Foreskin keratinocyte (primary cell): ENCODE measurements at places on chromosomes 3 and 15.
A peak's percentile ranks its signal among the peaks of the same experiment; 100 is the strongest.

DNA sequence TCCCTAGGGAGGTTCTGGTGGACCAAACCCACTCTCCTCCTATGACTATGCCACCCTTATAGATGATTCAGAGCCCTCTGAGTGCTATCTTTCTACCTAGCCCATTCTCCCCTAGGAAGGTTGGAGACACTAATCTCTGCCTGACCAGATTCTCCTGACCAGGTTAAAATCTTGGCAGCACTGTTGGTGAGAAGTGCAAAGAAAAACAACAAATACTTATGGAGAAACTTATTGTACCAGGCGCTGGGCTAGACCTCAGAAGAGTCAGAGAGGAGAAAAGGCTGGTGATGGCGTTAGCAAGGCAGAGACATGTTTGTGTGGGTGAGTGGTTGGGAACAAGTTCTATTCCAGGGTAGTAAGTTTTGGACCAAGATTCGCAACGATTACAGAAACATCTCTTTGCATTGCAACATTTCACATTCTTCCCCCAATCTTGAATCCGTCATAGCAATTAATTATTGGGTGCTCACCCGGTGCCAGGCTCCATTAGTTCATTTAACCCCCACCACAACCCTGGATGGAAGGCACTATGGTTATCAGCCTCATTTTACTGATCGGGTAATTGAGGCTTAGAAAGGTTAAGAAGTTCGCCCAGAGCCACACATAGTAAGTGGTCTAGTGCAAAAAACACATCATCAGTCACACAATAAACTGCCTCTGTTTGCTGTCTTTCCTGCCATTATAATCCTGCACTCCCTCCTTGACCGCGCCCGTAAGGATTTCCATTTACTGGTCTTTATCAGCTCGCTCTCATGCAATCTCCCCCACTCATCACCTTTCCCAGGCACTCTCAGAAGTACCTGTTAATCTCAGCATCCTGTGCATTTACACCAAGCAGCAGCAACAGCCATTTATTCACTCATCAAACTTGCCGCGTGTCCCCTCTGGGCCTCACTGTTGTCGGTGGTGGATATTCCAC, 655 bp upstream of the TSPAN3 start:
- DNase-seq: no peak

DNA sequence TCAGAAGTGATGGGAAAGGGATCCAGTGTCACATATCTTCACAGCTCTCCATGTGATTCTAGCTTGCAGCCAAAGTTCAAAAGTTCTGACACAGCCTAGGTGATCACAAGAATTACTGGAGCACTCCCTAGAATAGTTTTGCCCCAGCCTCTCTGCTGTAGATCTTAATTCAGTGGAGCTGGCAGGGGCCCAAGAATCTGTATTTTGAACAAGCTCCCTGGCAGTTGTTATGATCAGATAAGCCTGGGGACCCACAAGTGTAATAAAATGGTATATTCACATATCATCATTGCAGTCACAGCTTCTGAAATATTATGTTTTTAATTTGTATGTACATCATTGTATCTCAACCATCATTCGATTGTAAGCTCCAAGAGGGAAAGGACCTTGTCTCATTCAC, 62.3 kb downstream of the NOX5 start:
- DNase-seq: no peak

GRCh38 chr3:169863458-169863899, 6.3 kb downstream of the LRRC31 start:
- peak; percentile 68 for DNase-seq

- no peak for DNase-seq
These were observed 41.6 kb downstream of the POLG start for GRCh38 chr15:89293012-89293411.

DNA sequence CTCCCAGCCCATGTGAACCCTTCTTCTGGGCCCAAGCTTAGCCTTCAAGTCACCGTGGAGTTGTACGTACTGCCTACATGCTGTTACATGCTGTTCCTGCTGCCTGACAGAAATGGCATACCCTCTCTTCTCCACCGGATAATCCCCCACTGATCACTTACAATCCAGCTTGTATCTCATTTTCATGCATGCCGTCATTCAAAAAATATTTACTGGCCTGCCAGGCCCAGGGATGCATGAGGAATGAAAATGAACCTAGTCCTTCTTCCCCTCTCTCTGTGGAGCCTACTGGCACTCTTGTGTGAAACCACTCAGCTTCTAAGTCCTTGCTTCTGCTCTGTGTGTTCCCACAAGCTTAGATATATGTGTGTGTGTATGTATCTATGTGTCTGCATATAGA, 60.6 kb downstream of the WNT5A start:
- DNase-seq: no peak

GRCh38 chr3:171254315-171254714, 205.9 kb downstream of the TNIK start:
- no peak for DNase-seq

GRCh38 chr15:49452595-49452994, 29.6 kb downstream of the FGF7 start:
- DNase-seq: no peak

GRCh38 chr3:182739619-182740018, 53.7 kb upstream of the ATP11B start:
- no peak for DNase-seq

DNA sequence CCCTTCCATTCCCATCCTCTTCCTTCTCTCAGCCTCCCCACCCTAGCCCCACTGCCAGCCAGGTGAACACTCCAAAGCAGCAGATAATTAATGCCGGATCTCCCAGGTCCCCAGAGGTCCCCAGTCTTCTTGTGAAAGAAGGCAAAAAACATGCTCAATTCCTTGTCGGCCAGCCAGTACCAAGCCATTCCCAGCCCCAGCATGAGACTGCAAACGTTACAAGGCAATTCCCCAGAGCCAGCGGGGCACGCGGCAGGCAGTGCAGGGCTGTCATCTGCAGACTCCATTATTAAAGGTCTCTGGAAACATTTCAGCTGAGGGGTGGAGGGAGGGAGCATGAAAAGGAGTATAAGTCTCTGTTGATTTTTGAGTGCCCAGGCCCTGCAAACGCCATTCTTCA, 117.8 kb downstream of the XXYLT1 start:
- no peak for DNase-seq

GRCh38 chr3:117059067-117059955, 349.7 kb downstream of the TUSC7 start:
- DNase-seq: peak; percentile 7

GRCh38 chr15:65413760-65414144, 9.0 kb downstream of the IGDCC4 start:
- no peak for DNase-seq

DNA sequence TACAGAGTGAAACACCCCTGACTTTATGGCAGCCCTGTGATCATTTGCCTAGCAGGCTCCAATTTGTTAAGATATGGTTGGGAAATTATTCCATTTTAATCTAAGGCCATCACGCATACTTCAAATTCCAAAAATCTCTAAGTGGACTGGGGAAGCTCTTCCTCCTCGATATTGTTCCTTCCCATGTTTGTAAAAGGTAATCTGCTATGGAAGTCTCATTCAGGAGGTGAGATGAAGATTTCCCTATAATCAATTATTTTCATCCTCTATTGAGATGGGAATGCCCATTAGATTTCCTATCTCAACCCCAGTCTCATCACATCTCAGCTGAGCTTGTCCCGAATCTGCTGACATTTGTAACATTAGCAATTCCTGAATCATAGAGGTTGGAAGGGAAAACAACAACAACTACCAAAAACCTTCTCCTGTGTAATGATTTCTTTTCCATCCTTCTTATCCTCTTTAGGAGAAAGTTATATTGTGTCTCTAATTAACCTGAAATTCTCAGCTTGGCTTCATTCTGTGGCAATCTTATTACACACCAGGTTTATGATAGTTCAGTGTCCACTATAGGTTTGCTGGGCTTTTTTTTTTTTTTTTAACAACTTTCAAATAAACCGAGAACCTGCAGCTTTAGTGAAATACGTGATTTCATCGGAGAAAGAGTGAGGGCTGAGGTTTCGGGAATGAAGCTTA, 2.2 kb upstream of the NR2F2 start:
- DNase-seq: no peak

DNA sequence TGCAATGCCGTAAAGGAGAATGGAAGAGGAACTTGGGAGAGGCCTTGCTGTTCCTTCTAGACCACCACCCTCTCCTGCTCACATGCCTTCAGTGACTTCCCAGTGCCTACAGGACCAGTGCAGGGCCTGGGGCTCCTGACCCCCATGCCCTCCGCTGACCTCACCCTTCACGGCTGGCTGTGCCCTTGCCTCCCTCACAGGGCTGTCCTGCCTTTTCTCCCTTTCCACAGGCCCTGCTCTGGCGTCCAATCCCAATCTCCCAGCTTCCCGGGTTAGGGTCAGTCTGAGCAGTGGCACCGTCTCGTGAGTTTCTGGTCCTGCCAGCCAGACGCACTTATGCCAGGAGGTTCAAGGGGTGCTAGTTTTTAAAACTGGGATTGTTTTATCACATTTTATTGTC, 110.4 kb downstream of the WNT7A start:
- DNase-seq: no peak

DNA sequence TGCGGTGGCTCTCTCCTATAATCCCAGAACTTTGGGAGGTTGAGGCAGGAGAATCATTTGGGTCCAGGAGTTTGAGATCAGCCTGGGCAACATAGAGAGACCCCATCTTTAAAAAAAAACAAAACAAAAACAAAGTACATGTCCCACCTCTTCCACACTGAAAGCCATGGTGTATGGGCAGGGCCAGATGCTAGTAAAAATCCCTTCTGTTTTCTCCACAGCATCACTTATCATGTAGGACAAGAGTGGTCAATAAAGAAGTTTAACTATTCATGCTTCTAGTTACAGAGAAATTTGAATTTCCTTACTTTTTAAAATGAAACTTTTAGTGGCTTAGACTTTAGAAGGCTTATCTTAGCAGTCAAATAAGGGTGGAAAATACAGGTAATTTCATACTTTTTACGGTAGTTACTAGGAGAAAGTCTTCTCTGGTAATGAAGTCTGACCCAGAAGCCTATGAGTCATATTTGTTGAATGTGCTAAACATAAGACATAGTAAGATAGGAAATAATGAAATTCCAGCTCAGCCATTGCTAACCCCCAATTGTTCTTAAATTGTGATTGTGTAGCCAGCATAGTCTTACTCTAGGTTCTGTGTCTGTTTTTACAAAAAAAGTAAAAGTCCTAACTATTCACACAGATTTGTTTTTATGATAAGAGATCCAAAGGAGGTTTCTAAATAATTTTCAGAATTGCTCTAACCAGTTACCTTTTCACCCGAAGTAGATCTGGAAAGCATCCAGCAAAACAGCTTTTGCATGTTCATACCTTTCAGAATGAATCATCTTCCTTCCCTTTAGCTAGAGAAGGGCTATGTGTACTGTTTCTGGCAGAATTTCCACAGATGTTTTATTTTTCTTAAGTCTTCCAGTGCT, 16.4 kb upstream of the ZNF609 start:
- DNase-seq: peak; percentile 76

DNA sequence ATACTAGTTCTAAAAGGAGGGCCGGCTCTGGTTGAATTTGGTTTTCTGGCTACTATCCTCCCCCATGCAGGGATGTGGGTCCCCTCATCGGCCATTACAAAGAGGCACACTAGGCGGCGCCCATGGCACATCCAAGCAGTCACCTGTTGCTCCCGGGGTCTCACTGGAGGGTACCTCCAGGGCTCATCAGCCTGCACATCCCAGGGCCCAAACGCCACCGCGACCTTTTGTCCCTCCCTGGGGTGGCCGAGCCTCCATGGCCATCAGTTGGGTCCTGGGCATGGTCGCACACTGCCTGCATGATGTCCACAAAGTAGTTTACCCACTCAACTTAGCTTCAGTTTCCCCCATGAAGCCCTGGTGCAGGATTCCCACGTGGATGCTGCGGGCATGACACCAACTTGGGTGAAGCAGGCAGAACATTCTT, 28.3 kb downstream of the IDH3A start:
- DNase-seq: no peak

DNA sequence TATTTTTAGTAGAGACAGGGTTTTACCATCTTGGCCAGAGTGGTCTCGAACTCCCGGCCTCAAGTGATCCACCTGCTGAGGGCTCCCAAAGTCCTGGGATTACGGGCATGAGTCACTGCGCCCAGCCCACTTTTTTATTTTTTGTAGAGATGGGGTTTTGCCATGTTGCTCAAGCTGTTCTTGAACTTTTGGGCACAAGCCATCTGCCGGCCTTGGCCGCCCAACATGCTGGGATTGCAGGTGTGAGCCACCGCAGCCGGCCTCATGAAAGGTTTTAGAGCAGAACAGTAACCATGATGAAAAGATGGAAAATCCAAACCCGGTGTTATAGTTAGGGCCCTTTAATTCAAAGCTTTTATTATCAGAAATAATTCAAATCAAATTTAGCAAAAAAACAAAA, 15.6 kb upstream of the MB21D2 start:
- no peak for DNase-seq

DNA sequence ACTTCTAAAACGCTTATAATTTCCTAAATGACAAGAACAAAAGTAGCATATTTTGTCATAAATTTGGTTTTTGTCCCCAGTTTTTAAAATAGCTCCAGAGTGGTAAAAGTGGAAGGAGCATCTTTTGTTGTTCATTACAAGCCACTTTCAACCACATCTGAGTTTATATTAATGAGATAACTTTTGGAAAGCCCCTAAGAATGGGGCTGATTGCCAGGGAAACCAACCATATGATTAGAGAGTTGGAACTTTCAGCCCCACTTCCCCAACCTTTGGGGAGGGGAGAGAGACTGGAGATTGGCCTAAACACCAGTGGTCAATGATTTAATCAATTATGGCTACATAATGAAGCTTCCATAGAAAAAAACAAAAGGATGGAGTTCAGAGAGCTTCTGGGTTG, 57.4 kb downstream of the CPA3 start:
- DNase-seq: no peak

DNA sequence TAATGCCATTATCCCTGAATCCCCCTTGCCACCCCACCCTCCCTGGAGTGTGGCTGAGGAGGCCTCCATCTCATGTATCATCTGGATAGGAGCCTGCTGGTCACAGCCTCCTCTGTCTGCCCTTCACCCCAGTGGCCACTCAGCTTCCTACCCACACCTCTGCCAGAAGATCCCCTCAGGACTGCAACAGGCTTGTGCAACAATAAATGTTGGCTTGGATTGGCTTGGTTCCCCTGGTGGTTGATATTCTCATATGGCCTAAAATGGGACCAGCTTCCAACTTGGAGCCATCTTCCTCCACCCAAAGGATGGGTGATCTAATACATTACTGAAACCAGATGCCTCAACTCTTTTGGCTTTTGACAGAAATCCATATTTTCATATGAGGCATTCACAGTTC, 34.9 kb downstream of the VIPR1 start:
- DNase-seq: no peak

DNA sequence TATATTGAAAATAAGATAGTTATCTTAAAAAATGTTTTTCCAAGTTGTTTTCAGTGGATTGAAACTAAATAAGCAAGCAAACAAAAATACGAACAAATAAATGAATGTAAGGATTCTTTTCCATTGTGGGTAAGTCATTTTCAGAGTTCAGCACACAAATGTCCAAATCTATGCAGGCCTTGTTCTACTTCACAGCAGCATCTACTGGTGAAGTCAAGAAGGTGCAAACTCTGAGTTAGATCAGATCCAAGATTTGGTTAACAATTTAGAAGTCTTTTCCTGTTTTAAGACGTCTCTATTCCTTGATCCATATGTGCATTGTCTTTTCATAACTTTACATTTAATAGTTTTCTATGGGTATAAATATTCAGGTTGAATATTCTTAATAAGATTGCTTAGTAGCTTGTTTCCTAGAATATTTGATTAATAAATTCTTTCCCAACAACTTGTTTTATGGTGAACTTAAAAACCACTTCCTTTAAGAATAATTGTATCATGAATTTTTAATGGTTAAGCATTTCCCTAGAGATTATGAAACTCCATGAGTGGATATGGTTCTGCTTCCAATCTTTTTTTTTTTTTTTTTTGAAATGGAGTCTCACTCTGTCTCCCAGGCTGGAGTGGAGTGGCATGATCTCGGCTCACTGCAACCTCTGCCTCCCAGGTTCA, 10.5 kb downstream of the PTX3 start:
- no peak for DNase-seq

- DNase-seq: no peak
These were observed 98.7 kb downstream of the SMAD6 start for GRCh38 chr15:66800584-66801235.
